Urothelium cell line (cell line): ENCODE measurements at places on chromosomes 2 and 18.

GRCh38 chr2:212037062-212037461 lies 501.5 kb downstream of the ERBB4 start:
- DNase-seq: no peak

- no peak for DNase-seq
Measured at GRCh38 chr2:74704216-74704615, 50.2 kb downstream of the SEMA4F start.

DNA sequence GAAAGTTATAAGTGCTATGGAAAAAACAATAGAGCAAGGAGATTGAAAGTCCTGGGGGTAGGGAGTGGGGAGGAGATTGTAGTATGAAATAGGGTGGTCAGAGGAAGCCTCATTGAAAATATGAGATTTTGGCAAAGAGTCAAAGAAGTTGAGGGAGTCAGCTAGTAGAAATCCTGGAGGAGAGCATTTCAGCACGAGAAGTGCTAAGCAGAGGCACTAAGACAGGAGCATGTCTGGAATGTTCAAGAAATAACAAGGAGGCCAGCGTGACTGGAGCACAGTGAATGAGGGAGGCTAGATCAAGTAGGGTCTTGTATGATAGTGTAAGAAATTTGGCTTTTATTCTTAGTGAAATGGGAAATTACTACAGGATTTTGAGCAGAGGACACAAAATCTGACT lies 2.1 kb upstream of the TSPYL6 start:
- DNase-seq: no peak

DNA sequence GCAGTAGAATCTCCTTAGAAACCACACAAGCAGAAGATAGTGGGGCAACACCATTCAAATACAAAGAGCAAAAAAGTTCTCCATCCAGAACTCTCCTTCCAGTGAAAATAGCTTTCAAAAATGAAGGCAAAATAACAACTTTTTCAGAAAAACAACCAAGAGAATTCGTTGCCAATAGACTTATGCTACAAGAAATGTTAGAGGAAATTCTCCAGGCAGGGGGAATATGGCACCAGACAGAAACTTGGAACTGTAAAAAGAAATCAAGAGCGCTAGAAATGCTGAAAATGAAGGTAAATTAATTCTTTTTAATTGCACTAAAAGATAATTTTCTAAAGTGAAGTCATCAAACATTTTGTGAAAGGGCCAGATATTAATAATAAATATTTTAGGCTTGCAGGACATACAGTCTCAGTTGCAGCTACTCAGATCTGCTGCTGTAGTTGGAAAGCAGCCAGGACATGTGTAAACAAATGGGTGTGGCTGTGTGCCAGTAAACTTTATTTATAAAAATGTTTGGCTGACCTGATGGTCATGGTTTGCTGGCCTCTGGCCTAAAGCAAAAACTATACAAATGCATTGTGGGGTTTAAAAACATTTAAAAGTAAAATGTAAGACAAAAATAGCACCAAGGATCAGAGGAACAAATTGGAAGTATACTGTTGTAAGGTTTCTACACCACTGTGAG lies 73.7 kb upstream of the TGFA start:
- no peak for DNase-seq

DNA sequence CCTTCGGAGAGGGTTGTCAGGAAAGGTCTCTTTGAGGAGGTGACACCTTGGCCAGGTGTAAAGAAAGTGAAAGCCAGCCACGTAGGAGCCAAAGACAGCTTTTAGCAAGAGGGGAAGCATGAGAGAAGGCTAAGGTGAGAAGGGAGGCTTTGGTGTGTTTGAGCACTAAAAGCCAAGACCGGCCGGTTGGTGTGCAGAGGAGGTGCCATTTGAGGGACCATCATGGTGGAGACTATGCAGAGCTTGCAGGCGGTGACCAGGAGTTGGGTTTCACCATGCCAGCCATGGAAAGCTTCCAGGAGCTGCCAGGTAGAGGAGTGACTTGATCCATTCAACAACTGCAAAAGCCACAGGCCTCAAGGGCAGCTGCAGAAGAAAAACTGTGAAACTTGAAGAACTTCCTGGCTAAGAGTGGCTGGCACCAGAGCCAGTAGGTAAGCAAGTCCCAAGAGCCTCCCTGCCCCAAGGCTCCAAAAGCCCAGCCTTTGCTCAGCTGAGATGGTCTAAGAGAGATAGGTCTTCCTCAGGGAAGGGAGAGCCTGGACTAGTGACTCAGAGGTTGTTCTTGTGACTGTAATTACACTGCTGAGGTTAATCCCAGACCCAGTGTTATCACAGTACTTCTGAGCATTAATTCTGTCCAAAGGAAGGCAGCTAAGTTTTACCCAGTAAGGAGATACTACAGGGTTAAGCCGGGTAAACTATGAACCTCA lies 319.0 kb downstream of the BCL11A start:
- no peak for DNase-seq

DNA sequence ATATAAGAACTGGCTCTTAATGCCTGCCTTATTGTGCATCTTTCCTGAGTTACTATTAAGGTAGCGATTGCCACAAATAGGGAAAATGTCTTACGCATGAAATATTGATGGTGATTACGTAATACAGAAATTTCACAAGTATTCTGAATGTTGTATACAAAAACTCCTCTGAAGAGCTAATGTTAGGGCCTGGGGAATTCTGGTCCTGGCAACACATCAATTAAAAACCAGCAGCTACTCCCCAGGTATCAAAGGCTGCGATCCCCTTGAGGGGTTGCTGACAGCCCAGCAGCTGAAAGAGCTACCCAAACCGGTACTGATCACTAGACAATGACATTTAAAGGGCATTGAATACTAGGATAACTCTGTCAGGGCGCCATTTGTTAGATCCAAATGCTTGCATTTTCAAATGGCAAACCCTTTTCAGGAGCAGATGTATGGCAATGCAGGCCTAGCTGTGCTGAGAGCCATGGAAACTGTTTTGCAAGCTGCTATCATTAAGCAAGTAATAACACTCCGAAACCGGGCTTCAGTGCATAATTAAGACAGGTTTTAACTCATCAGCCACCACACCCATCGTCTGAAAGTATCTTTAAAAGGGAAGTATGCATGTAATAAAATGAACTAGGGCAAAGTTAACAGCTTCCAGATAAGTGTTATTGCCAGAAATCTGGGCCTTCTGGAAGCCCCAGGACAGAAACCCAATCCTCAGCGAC lies 78.4 kb downstream of the CLHC1 start:
- no peak for DNase-seq

- no peak for DNase-seq
Measured at GRCh38 chr2:1154710-1155594, 204.3 kb downstream of the SNTG2 start.

- no peak for DNase-seq
Measured at GRCh38 chr18:13461469-13461868, 242.9 kb downstream of the LDLRAD4 start.

- no peak for DNase-seq
Measured at GRCh38 chr2:235095569-235095968, 143.8 kb downstream of the SH3BP4 start.

- no peak for DNase-seq
Measured at GRCh38 chr2:232681527-232681926, 15.6 kb upstream of the GIGYF2 start.

GRCh38 chr2:59025157-59025757 lies 784.1 kb upstream of the FANCL start:
- peak; percentile 57 for DNase-seq

GRCh38 chr2:169716238-169716886 lies 17.3 kb upstream of the KLHL23 start:
- no peak for DNase-seq

DNA sequence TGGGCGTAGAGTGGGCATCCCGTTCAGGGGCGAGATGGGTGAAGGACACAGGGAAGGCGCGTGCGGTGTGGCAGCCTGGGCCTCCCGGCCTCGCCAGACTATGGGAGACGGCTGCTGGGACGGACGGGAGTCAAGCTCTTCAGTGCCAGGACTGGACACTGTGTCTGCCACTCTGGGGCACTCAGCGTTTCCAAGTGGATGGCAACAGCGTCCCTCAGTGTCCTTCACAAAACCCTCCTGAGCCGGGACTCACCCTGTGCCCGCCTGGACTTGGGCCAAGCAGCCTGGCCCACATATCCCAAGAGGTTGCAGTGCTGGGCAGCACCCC lies 16.3 kb upstream of the BOK start:
- no peak for DNase-seq

DNA sequence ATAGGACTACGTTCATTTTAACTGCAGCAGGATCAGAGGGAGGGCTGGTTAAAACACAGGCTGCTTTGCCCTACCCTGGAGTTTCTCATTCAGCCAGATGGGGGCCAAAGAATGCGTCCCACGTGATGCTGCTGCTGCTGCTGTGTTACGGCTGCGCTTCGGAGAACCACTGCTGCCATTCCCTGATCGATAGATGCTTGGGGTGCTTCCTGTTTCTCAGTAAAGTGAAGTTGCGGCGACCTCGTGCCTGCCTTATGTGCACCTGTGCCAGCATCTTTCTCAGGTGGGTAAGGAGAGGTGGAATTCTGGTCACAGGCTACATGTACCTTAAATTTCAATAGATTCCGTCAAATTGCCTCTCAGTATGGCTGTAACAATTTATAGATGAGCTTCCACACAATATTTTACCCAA lies 24.7 kb upstream of the TOGARAM2 start:
- DNase-seq: peak; percentile 47

- DNase-seq: no peak
Measured at GRCh38 chr18:64403784-64404503, 255.1 kb upstream of the LINC00305 start.

DNA sequence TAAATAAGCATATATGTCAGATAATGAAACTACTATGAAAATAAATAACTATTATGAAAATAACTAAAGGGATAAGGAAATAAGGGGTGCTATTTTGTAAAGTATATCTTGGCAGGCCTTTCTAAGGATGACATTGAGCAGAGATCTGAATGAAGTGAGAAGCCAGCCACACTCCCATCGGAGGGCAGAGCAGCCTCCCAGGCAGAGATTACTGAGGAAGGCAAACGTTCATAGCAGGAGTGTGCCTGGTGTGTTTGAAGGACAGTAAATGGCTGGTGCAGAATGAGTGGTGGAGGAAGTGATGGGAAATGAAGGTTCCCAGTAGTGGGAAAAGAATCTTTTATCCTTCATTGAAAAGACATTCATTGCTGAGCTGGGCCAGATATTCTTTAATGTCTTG lies 62.5 kb downstream of the SPHKAP start:
- DNase-seq: no peak

GRCh38 chr2:27042985-27043634 lies 8.4 kb upstream of the AGBL5 start:
- no peak for DNase-seq

- DNase-seq: no peak
Measured at GRCh38 chr2:25161055-25161781, 7.2 kb downstream of the POMC start.

DNA sequence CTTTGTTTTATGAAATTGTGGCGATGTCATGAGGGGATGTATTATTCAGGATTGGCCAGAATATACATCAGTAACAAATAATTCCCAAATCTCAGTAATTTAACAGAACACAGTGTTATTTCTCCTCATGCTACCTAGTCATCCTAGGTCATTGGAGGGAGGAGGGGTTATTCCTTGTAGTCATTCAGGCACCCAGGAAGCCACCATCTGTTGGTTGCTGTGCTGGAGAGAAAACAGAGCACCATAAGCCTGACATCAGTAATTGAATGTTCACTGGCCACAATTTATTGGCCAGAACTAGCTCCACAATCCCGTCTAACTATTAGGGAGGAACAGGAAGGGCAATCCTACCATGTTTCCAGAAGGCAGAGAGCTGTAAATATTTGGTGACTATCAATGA lies 303.5 kb upstream of the CELF4 start:
- DNase-seq: no peak

GRCh38 chr2:176614930-176615329 lies 345.7 kb downstream of the MTX2 start:
- DNase-seq: no peak

GRCh38 chr2:43948370-43948769 lies 47.4 kb downstream of the LRPPRC start:
- no peak for DNase-seq

GRCh38 chr2:84980263-84980983 lies 9.5 kb downstream of the KCMF1 start:
- DNase-seq: no peak

- peak; percentile 17 for DNase-seq
Measured at GRCh38 chr2:124836416-124836815, 811.3 kb downstream of the CNTNAP5 start.

DNA sequence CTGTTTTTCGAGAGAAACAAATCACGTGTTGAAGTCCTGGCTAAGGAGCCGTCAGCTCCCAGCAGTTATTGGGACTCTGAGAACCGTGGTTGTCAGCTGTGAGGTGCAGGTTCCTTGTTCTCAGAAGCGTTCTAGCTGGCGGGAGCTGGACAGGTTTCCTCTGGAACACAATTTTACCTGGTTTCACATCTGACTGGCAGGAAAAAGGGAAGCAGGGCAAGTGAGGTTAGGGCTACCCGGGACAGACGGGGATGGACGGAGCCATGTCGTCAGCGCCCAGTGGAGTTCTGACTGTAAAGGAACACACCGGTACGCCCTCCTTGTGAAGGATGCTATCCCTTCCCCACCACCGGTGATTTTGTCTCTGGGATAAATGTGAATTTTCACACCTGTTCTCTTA lies 26.1 kb downstream of the ITGB1BP1 start:
- DNase-seq: no peak

- DNase-seq: no peak
Measured at GRCh38 chr2:9360701-9361100, 62.6 kb downstream of the ITGB1BP1 start.

GRCh38 chr2:212145121-212145520 lies 393.5 kb downstream of the ERBB4 start:
- DNase-seq: no peak

GRCh38 chr2:232997749-232998665 lies 15.0 kb downstream of the NGEF start:
- DNase-seq: no peak

GRCh38 chr2:85541753-85542457 lies 2.9 kb downstream of the MAT2A start:
- no peak for DNase-seq

DNA sequence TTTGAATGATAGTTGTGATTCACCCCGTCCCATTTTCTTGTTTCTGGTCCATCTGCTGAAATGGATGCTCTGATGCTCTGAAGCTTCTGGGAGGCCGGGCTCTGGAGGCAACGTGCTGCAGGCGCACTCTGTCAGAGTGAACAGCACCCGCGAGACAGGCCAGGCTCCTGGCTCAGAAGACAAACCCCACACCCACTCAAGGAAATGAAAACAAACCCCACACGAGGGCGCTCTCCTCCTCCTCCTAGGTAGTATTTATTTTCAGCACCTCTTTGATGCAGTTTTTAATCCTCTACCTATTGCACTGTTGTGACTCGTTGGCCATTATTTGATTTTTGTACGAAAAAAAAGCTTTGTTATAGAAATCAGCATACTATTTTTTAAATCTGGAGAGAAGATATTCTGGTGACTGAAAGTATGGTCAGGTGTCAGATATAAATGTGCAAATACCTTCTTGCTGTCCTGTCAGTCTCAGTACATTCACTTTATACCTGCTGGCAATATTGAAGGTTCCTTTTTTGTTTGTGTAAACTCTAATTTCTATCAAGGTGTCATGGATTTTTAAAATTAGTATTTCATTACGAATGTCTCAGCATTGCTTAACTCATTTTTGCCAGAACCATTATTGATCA lies 10.3 kb upstream of the CHST10 start:
- peak; percentile 65 for DNase-seq

GRCh38 chr2:203730076-203730729 lies 23.8 kb downstream of the CD28 start:
- DNase-seq: no peak

GRCh38 chr18:38494065-38494464 lies 928.5 kb upstream of the CELF4 start:
- peak; percentile 20 for DNase-seq

- no peak for DNase-seq
Measured at GRCh38 chr2:24272161-24272802, 88.1 kb downstream of the ITSN2 start.
